Activated gamma-delta T cell (primary cell): ENCODE measurements at places on chromosomes 2 and 18.

- no peak for DNase-seq
Observed at GRCh38 chr2:241064008-241064801, 37.9 kb downstream of the MTERF4 start.

DNA sequence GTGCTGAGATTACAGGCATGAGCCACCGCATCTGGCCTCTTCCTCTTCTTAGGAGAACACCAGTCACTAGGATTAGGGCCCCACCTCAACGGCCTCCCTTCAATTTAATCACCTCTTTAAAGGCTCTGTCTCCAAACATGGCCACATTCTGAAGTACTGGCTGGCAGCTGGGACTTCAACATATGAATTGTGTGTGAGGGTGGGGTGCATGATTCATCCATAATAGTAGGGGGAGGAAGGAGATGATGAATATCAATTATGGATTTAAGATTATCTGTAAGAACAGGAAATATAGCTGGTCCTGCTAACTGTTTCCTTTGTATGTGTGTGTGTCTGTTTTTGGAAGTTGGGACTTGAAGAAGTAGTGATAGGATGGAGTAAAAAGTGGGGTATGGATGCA lies 14.7 kb upstream of the EPG5 start:
- no peak for DNase-seq

- no peak for DNase-seq
Observed at GRCh38 chr2:8496079-8496478, 185.8 kb upstream of the ID2 start.

DNA sequence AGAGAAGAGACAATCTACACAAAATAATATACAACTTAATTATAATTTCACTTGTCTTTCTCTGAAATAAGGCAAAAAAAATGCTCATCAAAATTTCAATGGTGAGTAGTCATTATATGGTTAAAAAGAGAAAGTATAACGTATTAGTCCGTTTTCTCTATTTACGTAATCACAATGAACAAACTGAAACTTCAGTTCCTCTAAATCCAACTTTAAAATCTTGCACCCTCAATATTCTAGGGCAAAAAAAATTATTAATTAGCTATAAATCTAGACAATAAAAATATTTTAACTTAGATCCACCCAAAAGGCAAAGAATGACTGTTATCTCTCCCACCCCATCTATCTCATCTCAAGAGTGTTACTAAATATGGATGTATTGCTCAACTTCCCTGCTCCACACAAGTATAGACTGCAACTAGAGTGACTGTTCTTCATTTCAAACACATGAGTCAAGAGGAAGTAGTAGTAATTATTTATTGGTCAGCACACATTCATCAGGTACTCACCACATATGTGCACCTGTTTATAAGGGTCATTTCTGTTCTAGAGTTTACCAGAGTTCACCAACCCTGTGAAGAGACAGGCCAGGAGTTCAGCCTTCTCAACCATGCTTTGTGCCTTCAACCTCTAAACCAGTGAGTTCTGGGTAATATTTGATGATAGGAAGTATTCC lies 36.4 kb downstream of the STK39 start:
- no peak for DNase-seq

GRCh38 chr2:99881901-99882591 lies 260.3 kb downstream of the AFF3 start:
- DNase-seq: no peak

GRCh38 chr2:215874418-215874817 lies 138.9 kb downstream of the MREG start:
- no peak for DNase-seq

GRCh38 chr2:149004836-149005235 lies 33.7 kb upstream of the LYPD6B start:
- no peak for DNase-seq

DNA sequence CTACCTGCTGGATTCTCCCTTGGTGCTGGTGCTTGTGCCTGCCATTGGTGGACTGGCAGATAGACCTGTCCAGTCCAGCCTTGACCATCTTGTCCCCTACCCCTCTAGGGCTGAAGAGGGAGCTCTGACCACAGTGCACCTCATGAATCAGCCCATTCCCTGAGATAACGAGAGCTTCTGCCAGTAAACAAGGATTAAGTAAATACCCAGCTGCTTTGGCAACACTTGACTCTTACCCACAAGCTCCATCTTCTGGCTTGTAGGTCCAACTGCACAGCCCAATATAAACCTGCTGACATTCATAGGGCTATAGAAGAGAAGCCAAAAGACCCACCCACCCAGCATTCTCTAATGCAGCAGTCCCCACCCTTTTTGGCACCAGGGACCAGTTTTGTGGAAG lies 186.4 kb downstream of the PIK3C3 start:
- no peak for DNase-seq

GRCh38 chr2:126657148-126657635 lies 1.2 kb downstream of the GYPC start:
- peak; percentile 28 for DNase-seq

- no peak for DNase-seq
Observed at GRCh38 chr2:58919316-58919715, 678.2 kb upstream of the FANCL start.

DNA sequence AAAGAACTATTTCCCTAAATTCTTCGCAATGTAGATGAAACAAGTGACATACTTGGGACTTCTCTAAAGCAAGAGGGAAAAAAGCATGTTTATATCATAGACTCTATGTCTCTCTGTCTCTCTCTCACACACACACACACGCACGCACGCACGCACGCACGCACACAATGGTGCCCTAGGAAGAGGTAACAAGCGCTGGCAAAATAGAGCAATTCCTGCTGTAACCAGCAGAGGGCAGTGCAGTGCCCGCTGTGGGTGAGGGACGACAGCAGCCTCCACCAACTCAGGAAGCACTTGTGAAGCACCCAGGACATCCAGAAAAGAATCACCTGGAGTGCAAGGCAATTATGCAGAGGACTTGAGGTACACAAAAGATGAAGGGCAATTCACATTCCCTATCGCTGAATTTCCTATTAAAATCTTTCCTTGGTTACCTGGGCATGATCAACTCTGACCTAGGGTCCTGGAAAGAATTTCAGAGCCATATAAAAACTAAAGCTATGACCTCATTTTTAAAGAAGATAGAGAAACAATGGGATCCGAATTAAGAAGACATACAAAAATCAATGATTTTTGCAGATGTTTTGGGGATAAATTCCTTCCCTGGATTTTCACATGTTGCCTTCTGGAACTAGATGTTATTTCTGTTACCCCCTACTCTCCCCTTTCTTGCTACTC lies 166.4 kb downstream of the PDE11A start:
- DNase-seq: no peak

DNA sequence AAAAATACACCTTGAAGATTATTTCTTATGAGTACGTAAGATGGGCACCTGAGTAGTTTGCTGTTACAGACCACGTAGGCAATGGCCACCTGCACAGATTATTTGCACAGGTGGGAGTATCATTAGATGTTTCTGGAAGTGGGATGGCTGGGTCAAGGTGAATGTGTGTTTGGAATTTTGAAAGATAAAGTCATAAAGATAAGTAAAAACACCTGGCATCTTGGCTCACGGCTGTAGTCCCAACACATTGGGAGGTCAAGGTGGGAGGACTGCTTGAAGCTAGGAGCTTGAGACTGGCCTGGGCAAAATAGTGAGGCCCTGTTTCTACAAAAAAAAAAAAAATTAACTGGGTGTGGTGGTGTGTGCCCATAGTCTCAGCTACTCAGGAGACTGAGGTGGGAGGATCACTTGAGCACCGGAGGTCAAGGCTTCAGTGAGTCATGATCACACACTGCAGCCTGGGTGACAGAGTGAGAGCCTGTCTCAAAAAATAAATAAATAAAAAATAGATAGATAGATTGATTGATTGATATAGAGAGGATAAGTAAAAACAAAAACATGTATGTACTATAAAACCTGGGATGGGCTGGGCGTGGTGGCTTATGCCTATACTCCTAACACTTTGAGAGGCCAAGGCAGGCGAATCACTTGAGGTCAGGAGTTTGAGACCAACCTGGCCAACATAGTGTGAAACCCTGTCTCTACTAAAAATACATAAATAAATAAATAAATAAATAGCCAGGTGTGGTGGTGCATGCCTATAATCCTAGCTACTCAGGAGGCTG lies 30.4 kb downstream of the ODC1 start:
- DNase-seq: no peak

DNA sequence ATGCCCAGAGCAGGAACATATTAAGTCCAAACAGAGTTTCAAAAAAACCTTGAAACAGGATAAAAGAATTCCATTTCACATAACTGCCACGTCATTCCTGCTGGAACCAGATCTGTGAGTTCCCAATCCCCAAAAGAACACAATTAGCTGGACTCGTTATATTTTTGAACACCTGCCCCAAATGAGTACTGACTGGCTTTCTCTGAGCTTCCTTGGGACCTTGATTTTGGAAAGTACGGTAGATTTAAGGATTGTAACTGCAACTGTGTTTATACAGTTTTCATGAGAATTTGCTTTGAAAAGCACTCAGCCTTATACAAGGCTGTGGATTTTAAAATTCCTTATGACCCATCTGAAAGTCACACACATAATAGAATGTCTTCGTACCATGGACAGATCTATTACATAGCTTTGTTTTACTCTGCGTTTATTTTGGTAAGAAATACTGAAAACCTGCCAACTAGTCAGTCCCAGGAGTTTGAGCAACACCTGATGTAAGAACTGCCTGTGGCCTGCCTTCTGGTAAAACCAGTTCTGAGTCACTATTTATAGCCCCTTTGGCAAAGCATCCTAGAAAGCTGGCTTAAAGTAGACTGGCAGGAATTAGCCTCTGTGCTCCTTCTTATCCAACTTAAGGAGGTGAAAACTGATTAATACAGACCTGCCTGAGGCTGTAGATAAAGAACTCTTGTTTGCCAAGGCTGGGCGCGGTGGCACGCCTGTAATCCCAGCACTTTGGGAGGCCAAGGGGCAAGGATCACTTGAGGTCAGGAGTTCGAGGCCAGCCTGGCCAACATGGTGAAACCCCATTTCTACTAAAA lies 48.1 kb downstream of the MERTK start:
- no peak for DNase-seq

- no peak for DNase-seq
Observed at GRCh38 chr2:44392338-44392943, 30.7 kb downstream of the CAMKMT start.

- DNase-seq: no peak
Observed at GRCh38 chr2:240219208-240219890, 78.9 kb upstream of the OTOS start.

DNA sequence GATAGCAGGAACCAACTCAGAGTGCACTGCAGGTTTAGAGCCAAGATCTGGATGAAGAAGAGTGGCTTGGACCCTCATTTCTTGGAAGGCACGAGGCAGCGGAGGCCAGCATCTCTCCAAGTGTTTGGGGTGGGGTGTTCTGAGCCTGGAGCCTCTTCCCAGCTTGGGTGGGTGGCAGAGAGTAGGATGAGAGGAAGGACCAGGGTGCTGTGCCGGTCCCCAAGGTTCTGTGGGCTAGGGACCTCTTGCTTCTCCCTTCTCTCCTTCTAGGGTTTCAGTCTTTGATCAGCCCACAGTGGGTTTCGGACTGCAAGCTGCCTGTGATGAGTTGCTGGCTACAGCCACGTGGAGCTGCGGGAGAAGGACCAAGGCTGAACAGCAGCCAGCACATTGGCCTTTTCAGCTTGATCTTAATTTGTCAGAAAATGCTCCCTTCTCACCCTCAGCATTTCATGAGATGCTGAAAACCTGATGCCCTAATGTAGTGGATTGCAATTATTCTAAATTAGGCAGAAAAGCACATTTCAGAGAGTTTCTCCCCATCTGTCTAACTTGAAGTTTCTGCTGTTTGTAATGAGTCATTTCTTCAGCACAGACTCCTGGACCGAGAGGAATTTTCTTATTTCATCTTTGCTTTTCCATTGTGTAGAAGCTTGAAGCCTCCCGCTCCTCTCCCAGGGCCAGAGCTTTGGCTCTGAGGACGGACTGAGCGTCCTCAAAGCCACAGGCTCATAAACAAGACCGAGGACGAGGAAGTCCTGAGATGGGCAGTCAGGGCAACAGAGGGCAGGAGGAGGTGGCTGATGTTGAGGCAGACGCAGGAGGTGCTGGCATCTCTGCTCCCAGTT lies 99.1 kb upstream of the HDAC4 start:
- DNase-seq: no peak

- DNase-seq: no peak
Observed at GRCh38 chr2:88451811-88452564, 505 bp downstream of the FOXI3 start.

GRCh38 chr2:144032566-144032965 lies 487.4 kb downstream of the ZEB2 start:
- no peak for DNase-seq

DNA sequence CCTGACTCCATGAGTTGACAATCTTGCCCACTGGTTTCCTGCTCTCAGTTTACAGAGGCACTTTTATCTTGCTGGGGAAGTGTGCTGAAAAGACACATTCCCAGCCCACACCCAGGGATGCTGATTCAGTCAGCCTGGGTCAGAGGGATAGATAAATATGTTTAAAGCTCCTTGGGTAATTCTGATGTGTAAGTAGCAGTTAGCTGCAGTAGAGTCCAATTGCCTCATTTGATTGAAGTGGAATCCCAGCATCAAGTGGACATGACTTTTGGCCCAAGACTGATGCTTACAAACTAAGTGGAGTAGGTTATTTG lies 29.4 kb downstream of the PSD4 start:
- DNase-seq: no peak

DNA sequence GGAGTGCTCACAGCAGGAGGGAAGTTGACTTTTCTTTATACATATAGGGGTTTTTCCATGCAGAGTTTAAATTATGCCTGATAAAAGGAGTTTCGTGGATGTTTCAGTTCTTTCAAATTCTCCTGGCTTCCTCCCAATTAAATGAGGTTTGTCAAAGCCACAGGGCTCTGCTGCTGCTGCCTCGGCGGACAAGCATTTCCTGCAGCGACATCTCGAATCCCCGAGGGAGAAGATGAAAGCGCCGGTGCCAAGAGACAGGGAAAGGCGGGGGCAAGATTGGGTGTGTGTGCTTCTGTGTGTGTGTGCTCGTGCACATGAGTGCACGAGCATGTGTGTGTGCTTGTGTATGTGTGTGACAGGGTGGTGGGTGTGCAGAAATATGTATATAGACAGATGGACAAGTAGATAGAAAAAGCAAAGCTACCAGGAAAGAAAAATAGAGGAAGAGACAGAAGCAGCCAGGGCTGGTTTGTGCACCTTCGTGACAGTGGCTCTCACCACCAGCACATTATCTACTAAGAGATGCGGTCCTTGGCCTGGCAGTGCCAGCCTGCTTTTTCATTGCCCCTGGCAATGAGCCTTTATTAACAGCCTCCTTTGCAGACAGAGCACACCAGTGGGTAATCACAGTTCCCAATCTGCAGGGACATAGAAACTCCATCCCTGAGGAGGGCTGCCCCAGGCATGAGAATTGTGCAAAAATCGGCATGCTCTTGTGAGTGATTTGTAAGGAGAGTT lies 76.2 kb downstream of the CDK15 start:
- no peak for DNase-seq

GRCh38 chr18:77422974-77423867 lies 173.6 kb downstream of the GALR1 start:
- no peak for DNase-seq

DNA sequence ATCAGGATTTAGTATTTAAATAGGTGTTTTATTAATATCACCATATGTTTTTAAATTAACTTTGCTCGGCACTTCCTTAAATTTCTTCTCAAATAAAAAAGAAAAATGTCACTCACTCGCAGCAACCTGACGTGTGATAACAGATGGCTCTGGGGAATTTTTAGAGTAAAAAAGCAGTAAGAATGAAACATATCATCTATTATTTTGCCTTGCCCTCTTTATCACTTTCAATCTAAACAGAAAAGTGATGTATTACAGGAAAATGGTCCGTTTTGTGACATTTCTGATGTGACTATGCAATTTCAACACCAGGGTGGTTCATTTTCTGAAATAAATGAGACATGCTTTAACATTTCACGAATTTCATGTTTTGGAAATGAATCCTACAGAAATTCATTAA lies 1368.0 kb upstream of the LRRTM1 start:
- DNase-seq: no peak

- DNase-seq: no peak
Observed at GRCh38 chr2:116952254-116952653, 862.2 kb upstream of the DDX18 start.
